Sciatic nerve (tissue), 2 donors: ENCODE measurements at places on chromosomes 4 and X. TPM values are rescaled to one million over a fixed set of nuclear protein-coding genes. Genes with fewer than 3 reads are reported as not detected.

DNA sequence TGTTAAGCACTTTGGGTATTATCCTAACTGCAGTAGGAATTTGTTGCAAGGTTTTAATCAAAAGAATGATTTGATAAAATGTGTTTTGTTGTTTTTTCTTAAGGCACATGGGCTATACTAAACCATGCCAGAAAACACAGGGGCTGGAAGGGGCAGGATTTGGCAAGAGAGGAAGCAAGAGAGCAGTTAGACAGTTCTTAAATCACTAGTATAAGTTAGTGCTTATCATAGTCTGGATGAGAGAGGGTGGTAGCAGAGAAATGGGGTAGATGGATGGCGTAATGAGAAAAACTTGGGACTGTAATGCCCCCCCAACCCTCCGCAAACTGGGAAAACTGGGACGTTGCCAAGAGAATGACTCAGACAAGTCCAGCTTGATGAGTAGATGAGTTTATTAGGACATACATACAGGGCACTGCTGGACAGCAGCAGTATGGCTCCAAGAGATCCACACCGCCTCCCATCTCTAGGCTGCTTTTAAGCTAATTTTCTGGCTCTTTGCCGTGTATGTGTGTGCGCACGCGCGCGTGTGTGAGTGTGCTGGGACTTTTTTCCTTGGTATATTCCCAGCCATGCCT, 151.5 kb downstream of the PDLIM5 start:
- DNase-seq = no peak

DNA sequence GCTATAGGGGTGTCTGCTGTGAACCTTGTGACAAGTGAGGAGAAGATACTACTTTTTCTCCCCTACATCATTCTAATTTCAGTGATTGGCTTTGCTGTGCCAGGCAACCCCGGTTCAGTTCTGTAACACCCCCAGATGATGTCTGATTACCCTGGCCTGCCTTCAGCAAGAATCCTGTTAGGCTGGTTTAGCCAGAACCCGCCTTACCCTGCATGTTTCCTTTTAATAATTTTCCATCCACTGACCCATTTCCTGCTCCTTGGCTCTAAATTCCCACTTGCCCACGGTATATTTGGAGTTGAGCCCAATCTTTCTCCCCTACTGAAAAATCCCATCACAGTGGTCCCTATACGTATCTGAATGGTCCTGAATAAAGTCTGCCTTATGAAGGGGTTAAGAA, 46.5 kb upstream of the HPSE start:
- no peak for DNase-seq

DNA sequence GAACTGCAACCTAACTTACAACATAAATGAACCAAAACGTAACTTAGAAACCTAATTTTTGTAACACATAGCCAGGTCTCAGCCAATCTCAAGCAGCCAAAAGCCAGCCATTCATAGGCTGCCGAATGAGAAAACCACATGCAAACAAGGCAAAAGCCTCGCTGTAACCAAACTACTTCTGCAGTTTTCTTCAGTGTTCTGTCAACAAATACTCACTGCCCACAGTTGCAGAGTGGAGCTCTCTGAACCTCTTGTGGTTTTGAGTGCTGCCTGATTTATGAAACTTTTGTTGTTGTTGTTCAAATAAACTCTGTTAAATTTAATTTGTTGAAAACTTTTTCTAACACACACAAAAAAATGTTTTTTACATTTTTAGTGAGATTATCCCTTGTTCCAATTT, 251.2 kb downstream of the PAPSS1 start:
- no peak for DNase-seq

Gene TMPRSS11D
- not detected for total RNA-seq

DNA sequence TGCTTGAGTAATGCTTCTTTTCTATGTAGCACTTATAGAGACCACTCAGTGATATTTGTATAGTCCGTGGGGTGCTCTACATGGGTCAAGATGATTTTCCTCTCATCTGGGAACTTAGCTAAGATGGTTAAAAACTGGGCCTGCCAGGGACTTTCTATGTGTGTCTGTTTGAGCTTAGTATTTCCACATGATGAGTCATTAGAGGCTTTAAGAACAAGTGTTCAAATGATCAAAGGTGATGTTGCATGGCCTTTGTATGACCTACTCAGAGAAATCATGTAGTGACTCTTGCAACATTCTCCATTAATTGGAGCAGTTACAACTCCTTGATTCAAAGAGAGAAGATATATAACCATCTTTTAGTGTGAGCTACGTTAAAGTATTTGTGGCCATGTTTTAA, 1480.5 kb upstream of the IGFBP7 start:
- DNase-seq = no peak

GRCh38 chr4:144289667-144290428, 149.3 kb upstream of the GYPA start:
- DNase-seq = no peak

Gene CT83
- total RNA-seq = not detected

DNA sequence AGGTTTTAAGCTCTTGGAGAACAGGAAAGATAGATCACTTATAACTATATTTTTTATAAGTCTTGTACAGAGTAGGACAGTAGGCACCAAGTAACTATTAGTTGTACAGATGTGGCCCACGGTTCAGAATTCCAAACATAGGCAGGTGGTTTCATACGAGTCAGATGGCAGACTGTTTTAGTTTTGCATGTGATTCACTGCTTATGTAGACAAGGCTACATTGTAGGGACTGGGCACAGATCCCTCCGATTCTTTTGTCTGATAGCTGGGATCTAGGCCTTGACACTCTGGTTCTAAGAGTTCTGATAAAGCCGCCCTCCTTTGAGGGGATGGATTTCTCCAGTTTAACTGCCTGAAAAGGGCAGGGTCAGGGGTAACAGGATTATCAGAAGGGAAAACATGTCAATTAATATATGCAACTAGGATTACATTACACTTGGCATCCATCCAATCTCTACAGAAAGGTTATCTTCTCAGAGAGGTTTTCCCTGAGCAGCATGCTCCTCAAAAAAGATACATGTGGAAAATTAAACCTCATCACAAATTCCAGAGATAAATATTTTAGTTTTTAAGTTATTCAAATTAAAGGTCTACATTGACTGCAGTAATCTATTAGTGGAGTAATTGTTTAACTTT, 87.8 kb downstream of the SPRY1 start:
- no peak for DNase-seq

Gene FOXO4
- 61.6 TPM for total RNA-seq

DNA sequence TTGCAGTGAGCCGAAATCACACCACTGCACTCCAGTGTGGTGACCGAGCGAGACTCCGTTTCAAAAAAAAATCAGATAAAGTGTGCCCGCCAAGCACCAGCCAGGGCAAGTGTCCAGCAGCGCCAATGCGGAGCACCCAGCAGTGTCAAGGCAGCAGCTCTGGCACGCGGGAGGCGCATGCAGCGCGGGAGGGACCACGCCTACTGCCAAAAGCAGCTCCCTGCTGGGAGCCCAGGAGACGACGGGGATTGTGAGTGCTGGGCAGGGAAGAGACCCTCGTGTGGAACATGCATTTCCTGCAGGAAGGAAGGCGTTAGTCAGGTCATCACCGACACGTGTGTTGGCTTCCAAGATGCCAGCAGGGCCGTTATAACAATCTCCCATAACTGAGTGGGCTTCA, 10.4 kb downstream of the FAM53A start:
- DNase-seq = no peak

Gene LPAR4
- 0.80 TPM for total RNA-seq

DNA sequence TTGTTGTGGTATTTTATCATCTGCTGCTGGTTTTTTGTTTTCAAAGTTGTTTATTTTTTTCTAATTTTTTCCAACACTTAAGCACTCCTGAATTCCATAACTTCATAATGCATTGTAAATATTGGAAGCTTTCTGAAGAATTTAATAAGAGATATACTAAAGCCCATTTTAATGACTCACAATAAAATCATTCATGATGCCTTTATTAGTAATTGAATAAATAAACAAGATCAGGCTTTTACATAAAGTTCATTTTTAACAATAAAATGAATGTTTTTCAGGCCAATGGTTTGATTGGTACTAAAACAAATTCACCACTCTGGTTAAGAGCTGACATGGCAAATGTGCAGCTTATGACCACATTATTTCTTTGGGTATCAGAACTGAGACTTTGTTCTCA, 408.2 kb upstream of the SMIM31 start:
- no peak for DNase-seq

GRCh38 chr4:70179811-70180210, 15.7 kb upstream of the ODAM start:
- no peak for DNase-seq

GRCh38 chrX:129557844-129558480, 17.9 kb downstream of the OCRL start:
- DNase-seq = no peak

- peak; percentile 67 for DNase-seq
Measured at GRCh38 chr4:104491481-104492182, 3.1 kb downstream of the CXXC4 start.

DNA sequence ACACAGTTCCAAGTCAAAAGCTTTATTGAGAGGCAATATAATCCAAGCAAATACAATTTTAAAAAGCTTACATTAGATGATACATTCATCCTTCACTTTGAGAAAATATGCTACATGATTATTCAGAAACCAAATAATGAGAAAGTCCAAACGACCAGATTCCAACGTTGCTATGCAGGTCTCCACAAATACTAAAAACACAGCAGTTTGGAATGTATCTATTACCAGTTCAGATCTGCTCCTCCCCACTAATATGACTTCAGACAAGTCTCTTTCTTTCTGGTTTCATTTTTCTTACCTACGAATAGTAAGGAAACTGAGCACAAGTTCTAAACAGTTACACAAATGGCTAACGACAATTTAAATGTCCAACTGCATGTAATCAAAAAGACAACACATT, 9.5 kb downstream of the NAF1 start:
- DNase-seq = no peak

DNA sequence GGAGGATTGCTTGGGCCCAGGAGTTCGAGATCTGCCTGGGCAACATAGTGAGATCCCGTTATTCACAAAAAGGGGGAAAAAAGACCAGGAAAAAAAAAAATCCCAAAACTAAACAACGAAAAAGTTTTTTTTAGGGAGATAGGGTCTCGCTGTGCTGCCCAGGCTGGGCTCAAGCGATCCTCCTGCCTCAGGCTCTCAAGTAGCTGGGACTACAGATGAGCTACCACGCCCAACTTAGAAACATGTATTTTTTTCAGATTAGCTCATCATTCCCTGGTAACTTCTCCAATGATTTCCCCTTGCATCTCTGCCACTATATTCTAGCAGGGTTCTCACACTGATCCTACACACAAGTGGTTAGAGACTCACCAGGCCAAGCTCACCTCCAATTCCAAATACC, 24.4 kb upstream of the IRAK1 start:
- DNase-seq = no peak

Gene DGAT2L6
- not detected for total RNA-seq

DNA sequence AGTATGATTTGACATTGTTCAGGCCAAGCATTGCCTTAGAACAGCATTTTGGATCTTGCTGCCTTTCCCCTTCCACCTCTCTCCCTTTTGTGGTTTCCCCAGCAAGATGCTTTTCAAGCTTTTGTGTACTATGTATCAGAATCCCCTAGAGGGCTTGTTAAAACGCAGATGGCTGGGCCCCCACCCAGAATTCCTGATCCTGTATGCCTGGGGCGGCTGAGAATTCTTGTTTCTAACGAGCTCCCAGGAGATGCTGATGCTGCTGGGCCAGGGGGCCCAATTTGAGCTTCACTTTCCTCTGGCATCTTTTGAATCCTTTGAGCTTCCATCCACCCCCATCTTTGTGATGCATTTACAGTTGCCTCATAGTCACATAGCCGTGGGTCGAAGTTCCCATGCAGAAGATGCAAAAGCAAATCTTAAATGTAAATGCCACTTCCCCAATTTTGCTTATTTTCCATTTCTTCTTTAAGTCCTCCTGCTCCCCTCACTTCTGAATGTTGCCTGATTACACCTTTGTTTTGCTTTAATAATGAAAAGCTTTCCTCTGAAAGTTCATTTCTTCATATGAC, 18.5 kb downstream of the HCCS start:
- no peak for DNase-seq

GRCh38 chr4:105808750-105809041, 86.6 kb upstream of the NPNT start:
- DNase-seq = no peak

GRCh38 chr4:78481180-78481579, 70.4 kb upstream of the ANXA3 start:
- no peak for DNase-seq

DNA sequence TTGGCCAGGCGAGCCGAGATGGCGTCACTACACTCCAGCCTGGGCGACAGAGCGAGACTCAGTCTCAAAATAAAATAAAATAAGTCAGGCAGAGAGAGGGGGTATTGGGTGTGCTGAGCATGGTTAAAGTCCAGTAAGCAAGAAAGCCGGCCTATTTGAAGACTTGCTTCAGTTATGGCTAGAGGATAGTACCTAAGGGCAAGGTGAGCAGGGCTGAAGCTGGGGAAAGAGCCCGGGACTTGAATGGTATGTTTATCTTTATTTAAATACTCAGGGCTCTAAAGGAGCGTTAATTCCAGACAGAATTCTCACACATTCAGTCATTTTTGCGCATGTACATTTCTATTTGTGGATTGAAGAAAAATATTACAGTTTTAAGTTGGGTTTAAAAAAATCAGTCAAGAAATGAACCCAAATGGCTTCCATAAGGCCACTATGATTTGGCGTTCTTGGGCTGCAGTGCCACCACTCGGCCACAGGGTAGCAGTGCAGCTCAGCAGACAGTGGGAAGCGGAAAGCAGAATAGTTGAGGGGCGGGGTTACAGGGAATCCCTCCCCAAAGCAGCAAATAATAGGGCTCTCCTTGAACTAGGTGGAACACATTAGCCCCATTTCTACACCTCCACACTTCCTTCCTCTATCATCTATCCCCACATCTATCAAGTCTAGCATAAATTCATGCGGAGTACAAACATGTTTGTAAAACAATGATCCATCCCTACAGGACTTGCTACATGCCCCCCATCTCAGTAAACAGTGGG, 37.2 kb upstream of the SH3D19 start:
- DNase-seq = peak; percentile 91

Gene NUP54
- total RNA-seq = 50.8 TPM

GRCh38 chrX:154530286-154530685, 14.3 kb upstream of the FAM3A start:
- no peak for DNase-seq

- DNase-seq = no peak
Measured at GRCh38 chr4:61741327-61742096, 541.4 kb downstream of the ADGRL3 start.

GRCh38 chrX:129493643-129494042, 29.6 kb downstream of the SMARCA1 start:
- no peak for DNase-seq

GRCh38 chrX:13579661-13580060, 10.3 kb downstream of the EGFL6 start:
- DNase-seq = no peak

- DNase-seq = no peak
Measured at GRCh38 chrX:71378732-71379131, 12.6 kb downstream of the TAF1 start.

GRCh38 chr4:160110891-160111290, 1008.0 kb downstream of the RAPGEF2 start:
- DNase-seq = no peak

DNA sequence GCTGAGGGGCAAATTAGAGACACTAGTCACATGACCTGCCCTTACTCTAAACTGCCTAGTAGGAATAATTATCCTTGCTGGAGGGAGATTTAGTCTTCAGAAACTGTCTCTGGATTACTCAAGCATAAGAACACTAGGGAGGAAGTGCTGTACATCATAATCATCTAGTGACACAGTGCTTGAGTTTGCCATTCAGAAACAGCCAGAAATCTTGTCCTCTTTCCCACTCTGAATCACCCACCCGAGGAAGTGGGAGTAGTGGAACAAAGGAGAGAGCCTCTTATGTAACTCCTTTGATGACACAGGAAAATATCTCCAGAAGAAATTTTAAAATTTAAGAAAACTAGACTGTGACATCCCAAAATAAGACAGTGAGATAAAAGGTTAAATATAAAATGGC, 69.3 kb upstream of the PCDH19 start:
- DNase-seq = no peak
